ENCODE measurements at places on chromosomes 7 and 10.

DNA sequence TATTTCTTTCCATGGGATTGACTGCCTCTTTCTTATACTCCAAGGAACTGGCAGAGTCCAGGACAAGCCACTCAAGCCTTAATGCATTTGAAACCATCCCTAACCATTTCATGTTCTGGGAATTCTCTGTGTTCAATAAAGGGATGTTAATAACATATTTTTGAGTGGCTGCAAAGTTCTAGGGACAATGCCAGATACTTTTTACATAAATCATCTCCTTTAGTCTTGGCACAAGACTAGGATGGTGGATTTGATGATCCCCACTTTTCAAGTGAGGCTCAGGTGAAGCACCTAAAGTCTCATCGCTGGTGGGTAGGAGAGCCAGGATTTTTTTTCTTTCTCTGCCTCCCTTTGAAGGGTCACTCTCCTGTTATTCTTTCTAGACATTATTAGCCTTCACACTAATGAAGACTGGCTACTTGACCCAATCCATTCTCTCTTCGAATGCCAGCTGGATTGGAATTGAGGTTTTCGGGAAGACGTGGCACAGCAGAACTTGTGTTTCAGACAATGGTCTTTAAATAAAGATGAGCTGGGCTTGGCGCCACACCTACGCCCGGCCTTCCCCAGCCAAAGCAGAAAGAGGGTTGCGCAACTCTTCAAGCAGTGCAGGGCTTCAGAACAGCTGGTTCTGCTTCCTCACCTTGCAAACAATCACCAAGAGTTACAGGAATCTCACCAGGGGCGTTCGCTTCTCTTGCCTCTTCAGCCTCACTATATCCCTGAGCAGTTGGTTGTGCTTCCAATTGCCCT, 73.8 kb upstream of the BMPER start:
- H3K36me3 ChIP-seq = no peaks in the 10 kb centered on the region
- no peaks in the 10 kb centered on the region for H3K27me3 ChIP-seq
- no peak overlapping the region for H3K4me3 ChIP-seq
- no peak overlapping the region for H3K27ac ChIP-seq

DNA sequence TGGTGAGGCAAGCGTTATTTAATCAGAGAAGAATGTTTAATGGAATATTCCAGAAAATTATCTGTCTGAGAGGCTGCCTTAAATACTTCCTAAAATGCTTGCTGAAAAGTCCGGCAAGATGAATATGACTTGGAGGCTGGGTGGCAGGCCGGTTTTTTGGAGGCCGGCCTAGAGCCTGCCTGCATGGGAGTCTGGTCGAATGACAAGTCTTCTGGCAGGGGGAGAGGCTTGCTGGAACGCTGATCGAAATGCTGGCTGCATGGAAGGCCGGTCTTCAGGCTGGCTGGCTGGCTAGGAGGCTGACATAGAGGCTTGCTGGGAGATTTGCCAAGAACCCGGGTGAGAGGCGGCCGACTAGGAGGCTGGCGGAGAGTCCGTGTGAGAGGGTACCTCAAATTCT, 135.7 kb downstream of the OR13A1 start:
- H3K36me3 ChIP-seq = no peaks in the 10 kb centered on the region
- H3K4me3 ChIP-seq = no peak overlapping the region
- peaks cover 2% of the 10 kb centered on the region for H3K27me3 ChIP-seq
- H3K4me1 ChIP-seq = no peaks in the 10 kb centered on the region

DNA sequence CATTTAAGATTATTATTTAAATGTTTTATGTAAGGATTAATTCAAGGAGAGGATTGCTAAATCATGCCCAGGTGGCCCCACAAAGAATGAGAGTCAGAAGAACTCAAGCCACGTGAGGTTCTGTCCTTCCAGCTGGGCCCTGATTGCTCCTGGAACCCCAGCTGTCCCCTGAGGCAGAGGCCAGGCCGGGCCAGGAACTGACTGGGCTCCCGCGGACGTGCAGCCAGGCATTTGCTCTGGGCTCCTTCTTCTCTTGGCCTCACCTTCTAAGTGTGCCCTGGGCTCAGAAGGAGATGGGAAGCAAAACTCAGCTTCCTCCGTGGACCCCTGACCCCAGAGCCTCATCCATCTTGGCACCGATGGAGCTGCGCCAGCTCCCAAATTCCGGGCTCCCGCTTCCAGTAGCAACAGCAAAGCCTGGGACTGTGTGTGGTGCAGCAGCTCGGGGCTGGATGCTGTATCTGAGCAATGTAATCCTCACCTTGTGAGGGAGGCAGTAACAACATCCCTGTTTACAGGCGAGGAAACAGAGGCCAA, 250.6 kb upstream of the PPP2R2D start:
- no peak overlapping the region for H3K27ac ChIP-seq
- peaks cover 9% of the 10 kb centered on the region for H3K27me3 ChIP-seq
- no peaks in the 10 kb centered on the region for H3K4me1 ChIP-seq

GRCh38 chr10:33278198-33278597, 56.3 kb downstream of the NRP1 start:
- H3K36me3 ChIP-seq = no peaks in the 10 kb centered on the region
- H3K27me3 ChIP-seq = peaks cover 9% of the 10 kb centered on the region
- H3K4me3 ChIP-seq = no peak overlapping the region
- DNase-seq = no peak
- no peaks in the 10 kb centered on the region for H3K4me1 ChIP-seq

DNA sequence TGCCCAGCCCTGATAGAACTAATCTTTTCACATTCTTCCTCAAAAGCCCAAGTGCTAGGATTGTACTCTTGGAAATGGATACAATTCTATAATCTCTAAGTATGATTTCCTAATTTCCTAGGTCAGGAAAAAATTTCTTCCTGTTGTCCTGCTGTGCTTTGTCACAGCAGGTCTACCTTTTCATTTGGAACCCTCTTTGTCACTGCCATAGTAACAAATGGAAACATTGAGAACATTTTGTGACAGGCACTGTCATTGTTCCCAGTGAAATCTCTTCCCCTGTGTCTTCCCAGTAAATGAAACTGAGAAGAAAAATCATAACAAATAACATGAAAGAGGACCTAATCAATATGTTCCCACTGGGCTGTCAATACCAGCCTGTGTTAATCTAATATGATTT, 150.9 kb upstream of the KAT6B start:
- peaks cover 49% of the 10 kb centered on the region for H3K36me3 ChIP-seq
- H3K4me1 ChIP-seq = peaks cover 7% of the 10 kb centered on the region
- no peaks in the 10 kb centered on the region for H3K27me3 ChIP-seq
- no peak overlapping the region for H3K27ac ChIP-seq
- H3K4me3 ChIP-seq = no peak overlapping the region

DNA sequence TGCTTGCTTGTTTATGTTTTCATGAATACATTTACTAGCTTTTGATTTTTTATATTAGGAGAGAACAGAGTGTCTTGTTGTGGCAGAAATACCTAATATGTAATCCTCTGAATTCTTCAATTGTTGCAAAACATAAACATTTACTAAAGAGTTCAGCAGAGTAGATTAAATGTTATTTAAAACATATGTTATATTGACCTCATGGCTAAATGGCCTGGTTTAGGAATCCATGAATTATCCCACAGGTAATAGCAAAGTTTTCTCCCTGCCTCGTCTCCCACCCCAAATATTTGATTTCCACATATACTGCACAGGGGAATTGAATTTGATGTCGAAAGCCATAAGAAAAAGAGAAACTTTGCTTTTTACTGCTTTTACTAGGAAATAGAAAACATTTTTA, 111.8 kb downstream of the ADK start:
- H3K27ac ChIP-seq = no peak overlapping the region
- H3K4me1 ChIP-seq = peaks cover 5% of the 10 kb centered on the region
- no peaks in the 10 kb centered on the region for H3K27me3 ChIP-seq
- H3K4me3 ChIP-seq = no peak overlapping the region

DNA sequence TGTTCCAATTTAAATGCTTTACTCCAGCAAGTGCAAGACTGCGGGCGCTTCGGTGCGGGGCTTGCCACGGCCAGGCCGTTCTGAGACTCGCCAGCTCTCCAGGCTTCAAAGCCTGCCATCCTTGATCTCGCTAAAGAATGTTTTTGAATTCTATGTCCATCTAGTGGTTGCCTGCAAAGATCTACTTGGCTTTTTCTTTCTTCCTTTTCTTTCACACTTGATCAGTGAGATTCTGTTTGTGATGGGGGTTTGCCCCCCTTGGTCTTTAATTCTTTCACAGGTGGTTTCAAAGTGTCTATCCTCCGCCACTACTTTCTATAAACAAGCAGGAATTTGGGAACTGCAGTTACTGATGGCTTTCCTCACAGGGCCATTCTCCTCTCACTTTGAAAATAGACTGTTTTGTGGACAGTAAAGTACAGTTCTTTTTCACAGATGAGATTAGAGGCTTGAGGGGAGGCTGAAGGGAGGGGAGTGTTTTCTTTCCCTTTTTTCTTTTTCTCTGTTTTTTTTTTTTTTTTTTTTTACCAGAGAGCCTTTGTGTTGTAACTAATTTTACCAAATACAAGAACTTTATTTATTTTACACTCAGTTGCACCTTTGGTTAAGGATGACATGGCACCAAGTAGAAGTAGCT, 15.2 kb upstream of the FBXW4 start:
- no peak overlapping the region for H3K27ac ChIP-seq
- DNase-seq = no peak
- H3K4me3 ChIP-seq = no peak overlapping the region
- H3K36me3 ChIP-seq = no peaks in the 10 kb centered on the region
- peaks cover 12% of the 10 kb centered on the region for H3K4me1 ChIP-seq

- no peak for DNase-seq
- no peaks in the 10 kb centered on the region for H3K36me3 ChIP-seq
- no peak overlapping the region for H3K27ac ChIP-seq
- H3K4me1 ChIP-seq = no peaks in the 10 kb centered on the region
- H3K4me3 ChIP-seq = no peak overlapping the region
These were observed 120.8 kb upstream of the HPS1 start for GRCh38 chr10:98567391-98568133.

DNA sequence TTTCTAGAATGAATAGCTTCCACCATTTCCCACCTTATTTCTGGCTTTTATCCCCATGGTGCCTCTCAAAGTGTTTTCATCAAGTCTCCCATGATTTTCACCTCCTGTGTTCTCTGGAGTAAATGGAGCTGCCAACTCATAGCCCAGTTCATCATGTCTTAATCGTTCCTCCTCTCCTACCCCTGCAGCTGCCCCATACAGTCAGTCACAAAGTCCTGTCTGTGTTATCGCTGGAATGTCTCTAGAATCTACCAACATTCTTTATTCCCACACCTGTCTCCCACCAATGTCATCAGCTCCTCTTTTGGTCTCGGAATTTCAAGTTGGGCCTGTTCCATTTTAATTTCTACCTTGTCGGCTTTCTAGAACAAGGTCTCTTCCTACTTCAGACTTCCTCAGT, 178.9 kb downstream of the MLLT10 start:
- DNase-seq = no peak
- H3K4me3 ChIP-seq = no peak overlapping the region
- H3K27me3 ChIP-seq = no peaks in the 10 kb centered on the region
- H3K27ac ChIP-seq = peak overlapping the region; percentile 10
- peaks cover 39% of the 10 kb centered on the region for H3K36me3 ChIP-seq
- H3K4me1 ChIP-seq = no peaks in the 10 kb centered on the region

- no peak overlapping the region for H3K27ac ChIP-seq
- DNase-seq = no peak
- H3K36me3 ChIP-seq = no peaks in the 10 kb centered on the region
- H3K4me3 ChIP-seq = no peak overlapping the region
These were observed 18.6 kb upstream of the VCL start for GRCh38 chr10:73979141-73979808.

GRCh38 chr7:135236727-135237126, 3.1 kb downstream of the STRA8 start:
- H3K27ac ChIP-seq = no peak overlapping the region
- no peaks in the 10 kb centered on the region for H3K36me3 ChIP-seq
- H3K4me3 ChIP-seq = no peak overlapping the region
- H3K27me3 ChIP-seq = peaks cover 2% of the 10 kb centered on the region
- H3K4me1 ChIP-seq = peaks cover 9% of the 10 kb centered on the region
- DNase-seq = no peak

DNA sequence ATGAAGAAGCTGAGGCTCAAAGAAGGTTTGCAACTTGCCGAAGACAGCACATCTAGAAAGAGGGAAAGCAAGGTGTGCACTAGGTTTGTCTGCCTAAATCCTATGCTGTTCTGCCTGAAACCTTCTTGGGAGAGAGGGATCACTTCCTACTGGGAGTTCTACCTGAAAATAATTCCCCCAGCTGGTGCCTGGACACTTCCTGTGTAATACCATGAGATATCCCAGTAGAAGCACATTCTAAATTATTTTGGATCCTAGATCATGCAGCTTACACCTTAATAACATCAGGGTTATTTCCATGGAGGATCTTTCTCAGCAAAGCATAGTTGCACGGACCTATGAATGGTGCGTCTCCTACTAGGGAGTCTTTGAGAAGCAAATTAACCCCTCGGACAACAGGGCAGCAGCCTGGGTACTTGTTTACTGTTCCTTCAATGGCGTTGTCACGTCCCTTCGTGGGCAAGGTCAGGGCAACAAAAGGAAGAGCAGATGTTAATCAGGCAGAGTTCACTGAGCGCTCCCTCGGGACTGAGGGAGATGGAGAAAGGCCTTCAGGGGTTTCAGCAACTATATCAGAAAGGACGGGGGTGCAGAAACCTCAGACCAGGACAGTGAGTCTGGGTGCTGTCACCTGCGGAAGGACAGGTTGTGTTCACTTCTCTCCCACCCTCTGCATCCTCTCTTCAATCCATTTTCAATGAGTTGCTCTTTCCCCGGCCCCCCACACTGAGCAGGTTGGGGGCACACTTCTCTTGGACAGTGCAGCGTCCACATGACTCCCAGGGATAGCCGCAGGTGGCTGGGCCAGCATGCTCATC, 44.0 kb downstream of the OAT start:
- H3K36me3 ChIP-seq = no peaks in the 10 kb centered on the region
- H3K4me1 ChIP-seq = no peaks in the 10 kb centered on the region

DNA sequence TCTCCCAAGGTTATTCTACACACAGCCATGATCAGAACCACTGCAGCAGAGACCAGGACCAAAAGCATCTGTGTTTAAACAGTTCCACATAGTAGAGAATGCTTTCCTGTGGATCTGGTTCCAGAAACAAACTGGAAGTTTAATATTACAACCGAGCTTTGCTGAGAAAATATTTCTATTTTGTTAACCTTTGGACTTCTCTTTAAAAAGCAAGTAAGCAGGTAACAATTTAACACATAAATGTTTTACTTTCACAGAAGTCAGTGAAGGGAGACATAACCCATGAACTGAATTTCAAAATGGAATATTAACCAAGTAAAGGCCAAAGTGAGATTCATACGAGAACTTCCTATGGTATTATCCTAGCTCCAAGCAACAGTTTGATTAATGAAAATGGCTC, 98.6 kb upstream of the PHYHIPL start:
- H3K27me3 ChIP-seq = no peaks in the 10 kb centered on the region
- no peaks in the 10 kb centered on the region for H3K36me3 ChIP-seq
- no peak overlapping the region for H3K4me3 ChIP-seq
- no peak overlapping the region for H3K27ac ChIP-seq

DNA sequence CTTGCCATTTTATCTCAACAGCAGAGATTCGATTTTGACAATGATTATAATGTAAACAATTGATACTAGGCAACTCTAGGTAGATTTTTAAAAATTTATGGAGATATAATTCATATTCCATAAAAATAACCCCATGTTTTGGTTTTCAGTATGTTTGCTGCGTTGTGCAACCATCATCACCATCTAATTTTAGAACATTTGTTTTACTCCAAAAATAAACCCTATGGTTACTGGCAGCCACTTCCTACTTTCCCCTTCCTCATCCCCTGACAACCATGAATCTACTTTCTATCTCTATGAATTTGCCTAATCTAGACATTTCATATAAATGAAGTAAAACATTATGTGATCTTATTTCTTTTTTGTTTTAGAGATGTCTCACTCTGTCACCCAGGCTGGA, 401.9 kb downstream of the THSD7A start:
- H3K27ac ChIP-seq = no peak overlapping the region
- no peaks in the 10 kb centered on the region for H3K36me3 ChIP-seq
- H3K4me3 ChIP-seq = no peak overlapping the region
- no peak for DNase-seq
- no peaks in the 10 kb centered on the region for H3K4me1 ChIP-seq

All from activated CD8-positive, alpha-beta T cell treated with anti-CD3 and anti-CD28 coated beads, Interleukin-2, amount 10 ng/mL, durations not matched to agents 7 days and 5 days (primary cell).